ENCODE measurements at places on chromosomes 1 and 21. TPM values are rescaled to one million over a fixed set of nuclear protein-coding genes. Genes with fewer than 3 reads are reported as not detected.

DNA sequence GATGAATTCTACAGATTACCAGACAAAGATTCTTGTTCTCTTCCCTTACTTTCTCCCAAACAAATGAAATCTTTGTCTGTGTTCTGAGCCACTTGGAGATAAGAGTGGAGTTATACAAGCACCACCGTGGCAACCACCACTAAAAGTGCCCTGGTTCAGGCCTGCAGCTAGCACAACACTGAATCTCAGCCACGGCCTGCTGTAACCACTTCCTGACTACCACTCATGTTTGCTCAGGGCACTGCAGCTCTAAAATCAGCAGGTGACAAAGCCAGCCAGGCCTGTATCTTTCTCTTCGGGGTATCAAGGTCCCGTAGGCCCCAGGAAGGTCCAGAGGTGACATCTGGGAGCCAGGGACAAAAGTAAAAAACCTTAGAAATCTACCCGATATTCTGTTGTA, 3.2 kb upstream of the OR2T6 start:
- peaks cover 5% of the 10 kb centered on the region for H3K4me1 ChIP-seq
- DNase-seq, result no peak
- no peak overlapping the region for H3K27ac ChIP-seq
- H3K36me3 ChIP-seq, result no peaks in the 10 kb centered on the region
- H3K27me3 ChIP-seq, result no peaks in the 10 kb centered on the region

- H3K4me1 ChIP-seq, result peaks cover 4% of the 10 kb centered on the region
- no peak for DNase-seq
- H3K4me3 ChIP-seq, result no peak overlapping the region
- no peak overlapping the region for H3K27ac ChIP-seq
- H3K27me3 ChIP-seq, result no peaks in the 10 kb centered on the region
- H3K36me3 ChIP-seq, result peaks cover 13% of the 10 kb centered on the region
Observed at GRCh38 chr21:45160198-45160597, 85.8 kb downstream of the ADARB1 start.

DNA sequence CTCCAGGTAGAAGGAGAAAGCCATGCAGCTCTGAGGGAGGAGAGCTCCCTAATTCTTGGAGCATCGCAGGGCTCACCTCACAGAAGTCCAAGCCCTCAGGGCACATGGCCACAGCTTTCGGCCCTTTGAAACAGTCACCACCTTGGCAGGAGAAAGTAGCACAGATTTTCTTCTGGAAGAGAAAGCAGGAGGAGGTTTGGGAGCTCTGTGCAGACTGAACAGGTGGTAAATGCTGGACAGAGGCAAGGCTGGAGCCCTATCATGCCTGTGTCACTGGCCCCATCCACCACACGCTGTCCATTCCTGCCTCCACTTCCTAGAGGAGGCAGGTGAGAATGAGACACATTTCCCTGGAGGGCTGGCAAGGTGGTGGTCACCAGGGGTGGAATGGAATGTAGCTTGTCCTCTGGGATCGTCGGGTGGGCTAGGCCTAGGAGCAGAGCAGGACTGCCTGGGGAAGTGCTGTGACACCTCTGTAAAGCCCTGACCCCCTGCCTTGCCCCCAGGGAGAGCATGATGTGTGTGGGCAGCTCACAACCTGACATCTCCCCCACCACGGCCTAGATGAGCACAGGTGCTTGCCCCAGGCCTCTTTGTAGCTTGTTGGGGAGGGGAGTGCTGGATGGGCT, 2.8 kb upstream of the INPP5B start:
- no peaks in the 10 kb centered on the region for H3K36me3 ChIP-seq
- peak; percentile 26 for DNase-seq
- no peaks in the 10 kb centered on the region for H3K27me3 ChIP-seq

GRCh38 chr1:41975121-41975520, 56.4 kb upstream of the HIVEP3 start:
- no peak overlapping the region for H3K27ac ChIP-seq
- no peak overlapping the region for H3K4me3 ChIP-seq
- H3K4me1 ChIP-seq, result peaks cover 11% of the 10 kb centered on the region
- DNase-seq, result no peak
- peaks cover 3% of the 10 kb centered on the region for H3K36me3 ChIP-seq

DNA sequence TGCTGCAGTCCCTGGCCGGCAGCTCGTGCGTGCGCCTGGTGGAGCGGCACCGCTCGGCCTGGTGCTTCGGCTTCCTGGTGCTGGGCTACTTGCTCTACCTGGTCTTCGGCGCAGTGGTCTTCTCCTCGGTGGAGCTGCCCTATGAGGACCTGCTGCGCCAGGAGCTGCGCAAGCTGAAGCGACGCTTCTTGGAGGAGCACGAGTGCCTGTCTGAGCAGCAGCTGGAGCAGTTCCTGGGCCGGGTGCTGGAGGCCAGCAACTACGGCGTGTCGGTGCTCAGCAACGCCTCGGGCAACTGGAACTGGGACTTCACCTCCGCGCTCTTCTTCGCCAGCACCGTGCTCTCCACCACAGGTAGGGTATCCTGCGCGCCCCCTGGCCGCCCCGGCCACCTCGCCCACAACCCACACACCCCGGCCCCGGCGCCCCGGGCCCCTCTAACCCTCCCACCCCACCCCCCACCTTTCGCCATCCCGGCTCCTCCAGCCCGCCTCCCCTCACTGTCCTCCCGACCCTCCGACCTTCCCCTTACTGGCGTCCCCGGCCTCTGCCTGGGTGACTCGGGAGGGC, 352 bp downstream of the KCNK1 start:
- no peak overlapping the region for H3K27ac ChIP-seq
- DNase-seq, result peak; percentile 27
- H3K4me3 ChIP-seq, result peak overlapping the region; percentile 27
- no peaks in the 10 kb centered on the region for H3K36me3 ChIP-seq

GRCh38 chr1:150981805-150982712, at the start of gene ANXA9:
Gene ANXA9, plus strand, starts transcription at chr1:150982292. Its CDS starts 814 bp downstream, at chr1:150983106.
- no peak for DNase-seq
- peak within 1 kb of the TSS; percentile 24 for H3K27ac ChIP-seq
- H3K27me3 ChIP-seq, result peaks cover 4% of the 10 kb centered on the region

DNA sequence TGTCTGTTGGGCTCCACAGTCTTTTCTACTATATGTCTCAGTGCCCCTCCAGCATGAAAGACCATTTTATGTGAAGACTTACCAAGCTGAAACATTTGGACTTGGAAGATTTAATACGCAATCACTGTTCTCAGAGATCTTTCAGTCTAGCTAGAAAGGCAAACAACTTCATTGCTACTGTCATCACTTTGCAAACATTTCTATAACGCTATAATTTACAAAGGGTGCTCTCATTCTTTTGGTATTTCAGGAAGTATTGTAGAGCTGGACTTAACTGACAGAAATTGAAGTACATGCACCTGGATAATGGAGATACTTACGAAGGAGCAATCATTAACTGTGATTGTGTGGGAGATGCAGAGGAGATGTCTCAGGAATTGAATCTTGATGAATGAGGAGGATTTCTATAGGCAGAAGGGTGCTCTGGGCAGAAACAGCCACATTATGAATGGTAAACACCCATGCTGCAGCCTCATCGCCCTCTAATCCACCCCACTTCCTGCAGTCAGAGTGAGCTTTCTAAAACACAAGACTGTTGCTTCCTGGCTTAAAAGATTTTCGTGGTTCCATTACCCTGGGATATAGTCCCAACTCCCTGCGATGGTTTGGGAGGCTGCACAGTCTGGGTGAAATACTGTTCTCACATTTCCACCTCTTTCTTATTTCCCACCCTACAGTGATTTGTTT, 75.1 kb upstream of the GNG12 start:
- peaks cover 2% of the 10 kb centered on the region for H3K4me1 ChIP-seq
- no peak overlapping the region for H3K27ac ChIP-seq
- H3K4me3 ChIP-seq, result no peak overlapping the region
- no peaks in the 10 kb centered on the region for H3K36me3 ChIP-seq
- no peak for DNase-seq

GRCh38 chr1:241944300-241944699, 13.3 kb upstream of the BECN2 start:
- H3K4me3 ChIP-seq, result no peak overlapping the region
- no peak overlapping the region for H3K27ac ChIP-seq
- DNase-seq, result no peak
- H3K4me1 ChIP-seq, result no peaks in the 10 kb centered on the region
- no peaks in the 10 kb centered on the region for H3K36me3 ChIP-seq

DNA sequence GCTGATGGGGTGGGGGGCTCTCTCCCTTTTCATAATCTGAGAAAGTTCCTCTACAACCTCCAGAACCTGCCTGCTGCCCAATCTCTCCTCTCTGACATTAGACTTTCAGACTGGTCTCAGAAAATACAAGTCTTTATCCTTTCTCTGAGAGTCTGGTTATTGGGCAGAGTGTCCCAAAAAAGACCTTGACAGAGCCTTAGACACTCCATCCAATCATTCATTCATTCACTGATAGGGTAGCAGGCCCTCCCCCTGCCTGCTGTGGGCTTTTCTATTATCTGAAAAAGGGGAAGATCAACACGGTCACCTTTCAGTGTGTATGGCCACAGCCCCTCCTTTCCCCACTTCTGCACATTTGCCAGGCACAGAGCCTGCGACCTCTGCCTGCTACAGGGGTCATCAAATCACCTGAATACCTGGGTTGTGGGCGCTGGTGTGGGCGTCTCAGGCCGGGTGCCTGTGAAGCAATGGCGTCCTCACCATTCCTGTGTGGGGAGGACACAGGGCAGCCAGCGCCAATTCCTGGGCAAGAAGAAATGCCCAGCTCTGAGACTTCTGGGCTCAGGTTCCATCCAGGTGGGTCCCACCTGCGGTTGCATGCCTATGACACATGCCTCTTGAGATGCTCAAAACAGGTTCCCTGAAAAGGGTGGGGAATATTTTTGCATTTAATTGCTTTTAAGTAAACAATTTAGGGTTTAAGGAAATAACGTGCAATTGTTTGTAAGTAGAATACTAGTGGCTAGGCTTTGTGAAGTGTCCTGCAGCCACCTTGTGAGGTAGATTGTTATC, 52.8 kb downstream of the ELK4 start:
- no peak overlapping the region for H3K27ac ChIP-seq
- peaks cover 16% of the 10 kb centered on the region for H3K4me1 ChIP-seq
- H3K36me3 ChIP-seq, result no peaks in the 10 kb centered on the region

GRCh38 chr1:172390301-172390682, 30.2 kb upstream of the C1orf105 start:
- peaks cover 6% of the 10 kb centered on the region for H3K36me3 ChIP-seq
- no peak for DNase-seq
- no peak overlapping the region for H3K27ac ChIP-seq

DNA sequence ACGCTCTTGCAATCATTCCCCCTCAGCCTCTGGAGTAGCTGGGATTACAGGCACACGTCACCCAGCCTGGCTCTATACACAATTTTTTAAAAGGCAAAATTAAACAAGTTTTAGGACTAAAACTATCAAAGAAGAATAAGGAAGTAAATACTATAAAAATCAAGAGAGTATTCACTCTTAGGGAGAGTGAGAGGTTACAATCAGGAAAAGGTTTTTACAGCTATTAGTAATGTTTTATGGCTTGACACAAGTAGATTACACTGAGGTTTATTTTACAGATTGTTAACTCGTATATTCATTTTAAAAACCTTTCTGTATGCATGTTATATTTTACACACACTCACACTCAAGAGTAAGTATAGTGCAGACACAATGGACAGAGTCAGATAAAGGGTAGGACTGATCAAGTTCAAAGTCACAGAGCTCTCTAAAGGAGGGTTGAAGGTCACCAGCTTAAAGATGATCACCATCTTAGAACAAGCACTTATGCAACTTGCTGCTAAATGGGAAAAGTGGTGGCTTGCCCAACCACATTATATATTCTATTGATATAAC, 77.9 kb upstream of the MAN1A2 start:
- peaks cover 2% of the 10 kb centered on the region for H3K27me3 ChIP-seq
- H3K4me3 ChIP-seq, result no peak overlapping the region
- H3K27ac ChIP-seq, result no peak overlapping the region
- no peak for DNase-seq
- H3K36me3 ChIP-seq, result no peaks in the 10 kb centered on the region
- H3K4me1 ChIP-seq, result no peaks in the 10 kb centered on the region

GRCh38 chr1:206506405-206507283, 687 bp upstream of the RASSF5 start:
- H3K27me3 ChIP-seq, result peaks cover 26% of the 10 kb centered on the region
- H3K4me3 ChIP-seq, result peak overlapping the region; percentile 78
- DNase-seq, result no peak
- H3K36me3 ChIP-seq, result no peaks in the 10 kb centered on the region

DNA sequence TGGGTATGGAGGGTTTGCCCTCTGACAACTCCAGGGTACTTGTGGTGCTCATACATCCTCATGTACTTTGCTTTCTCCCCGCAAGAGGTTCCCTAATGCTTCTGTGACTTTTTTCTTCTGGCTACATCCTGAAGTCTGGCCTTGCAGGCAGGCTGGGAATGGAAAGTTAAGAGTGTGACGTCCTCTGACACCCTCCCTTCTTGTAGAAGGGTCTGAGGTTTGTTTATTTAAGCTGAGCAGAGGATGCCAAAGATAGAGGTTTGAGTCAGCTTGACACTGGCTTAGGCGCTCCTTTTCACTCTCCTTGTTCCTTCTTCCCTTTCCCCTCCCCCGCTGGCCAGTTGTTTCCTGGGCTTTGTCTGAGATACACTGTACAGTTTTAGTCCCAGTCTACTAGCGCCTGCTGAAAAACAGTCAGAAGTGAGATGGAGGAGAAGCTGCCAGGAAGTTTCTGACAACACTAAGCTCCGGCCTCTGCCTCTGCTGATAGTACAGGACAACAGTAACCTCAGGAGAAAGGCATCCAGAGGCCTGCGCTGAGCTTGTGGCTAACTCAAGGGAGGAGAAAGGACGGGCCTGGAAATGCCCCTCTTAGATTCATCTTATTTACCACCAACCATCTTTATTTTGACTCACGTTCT, at the start of gene MACF1:
TSS of gene MACF1 (plus strand) at position 255 of the 641 bp plus-strand sequence. CDS start at position 583, 328 bp downstream.
- H3K4me1 ChIP-seq, result peaks cover 41% of the 10 kb centered on the region
- H3K4me3 ChIP-seq, result peak within 1 kb of the TSS; percentile 95
- H3K27ac ChIP-seq, result peak within 1 kb of the TSS; percentile 96

GRCh38 chr21:44939532-44940115, at the start of gene SLX9:
Gene SLX9, plus strand, starts transcription at chr21:44940029. Its CDS starts 29 bp downstream, at chr21:44940058.
- peaks cover 11% of the 10 kb centered on the region for H3K36me3 ChIP-seq
- no peaks in the 10 kb centered on the region for H3K27me3 ChIP-seq
- peak within 1 kb of the TSS; percentile 88 for H3K4me3 ChIP-seq
- peaks cover 36% of the 10 kb centered on the region for H3K4me1 ChIP-seq
- DNase-seq, result peak; percentile 89

- peak overlapping the region; percentile 40 for H3K4me3 ChIP-seq
- no peak for DNase-seq
- no peaks in the 10 kb centered on the region for H3K36me3 ChIP-seq
- peaks cover 18% of the 10 kb centered on the region for H3K27me3 ChIP-seq
- peaks cover 24% of the 10 kb centered on the region for H3K4me1 ChIP-seq
Observed at GRCh38 chr1:186620566-186621350, 59.5 kb downstream of the PTGS2 start.

DNA sequence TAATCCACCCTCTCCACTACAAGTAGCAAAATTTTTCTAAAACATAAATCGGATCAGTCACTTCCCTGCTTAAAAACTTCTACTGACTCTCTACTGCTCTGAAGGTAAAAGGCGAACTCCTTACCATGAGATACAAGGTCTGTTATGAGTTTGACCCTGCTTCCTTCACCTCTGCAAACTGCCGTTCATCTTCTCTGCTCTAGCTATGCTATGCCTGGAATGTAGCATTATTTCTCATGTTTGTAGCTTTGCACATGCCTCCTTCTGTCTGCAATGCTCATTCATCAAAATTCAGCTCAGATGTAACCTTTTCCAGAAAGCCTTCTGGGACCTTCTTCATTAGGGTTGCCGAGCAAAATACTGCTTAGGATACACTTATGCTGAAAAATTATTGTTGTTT, 30.8 kb downstream of the RPL5 start:
- H3K4me1 ChIP-seq, result peaks cover 15% of the 10 kb centered on the region
- H3K27me3 ChIP-seq, result no peaks in the 10 kb centered on the region
- no peak for DNase-seq
- H3K4me3 ChIP-seq, result no peak overlapping the region
- H3K27ac ChIP-seq, result no peak overlapping the region

The VTCN1 gene
- total RNA-seq, result not detected

The PPP1R12B gene
- 26.9 TPM for total RNA-seq

The DNALI1 gene
- 0.11 TPM for total RNA-seq

The LCE6A gene
- total RNA-seq, result not detected

The IL12RB2 gene
- total RNA-seq, result 14.5 TPM

The MOB3C gene
- total RNA-seq, result 21.0 TPM

The COL9A2 gene
- 6.0 TPM for total RNA-seq

The LRRC52 gene
- not detected for total RNA-seq

The NR0B2 gene
- total RNA-seq, result not detected

All from activated naive CD8-positive, alpha-beta T cell treated with anti-CD3 and anti-CD28 coated beads, Interleukin-2, amount 10 ng/mL, durations not matched to agents 7 days and 5 days (primary cell).